A172 (cell line): ENCODE measurements at places on chromosomes 2 and 18.

DNA sequence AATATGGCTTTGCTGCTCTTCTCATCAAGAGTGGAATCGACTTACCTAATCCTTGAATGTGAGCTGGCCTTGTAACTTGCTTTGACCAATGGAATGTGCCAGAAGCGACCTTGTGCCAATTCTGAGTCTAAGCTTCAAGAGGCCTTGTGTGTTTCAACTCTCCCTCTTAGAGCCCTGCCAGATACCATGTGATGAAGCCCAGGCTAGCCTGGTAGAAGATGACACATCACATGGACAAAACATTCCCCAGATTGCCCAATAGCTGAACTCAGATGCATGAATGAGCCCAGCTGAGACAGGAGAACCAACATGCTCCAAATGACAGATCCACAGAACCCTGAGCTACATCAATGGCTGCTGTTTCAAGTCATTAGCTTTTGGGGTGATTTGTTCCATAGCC lies 4.2 kb upstream of the KLHL14 start:
- DNase-seq = no peak

DNA sequence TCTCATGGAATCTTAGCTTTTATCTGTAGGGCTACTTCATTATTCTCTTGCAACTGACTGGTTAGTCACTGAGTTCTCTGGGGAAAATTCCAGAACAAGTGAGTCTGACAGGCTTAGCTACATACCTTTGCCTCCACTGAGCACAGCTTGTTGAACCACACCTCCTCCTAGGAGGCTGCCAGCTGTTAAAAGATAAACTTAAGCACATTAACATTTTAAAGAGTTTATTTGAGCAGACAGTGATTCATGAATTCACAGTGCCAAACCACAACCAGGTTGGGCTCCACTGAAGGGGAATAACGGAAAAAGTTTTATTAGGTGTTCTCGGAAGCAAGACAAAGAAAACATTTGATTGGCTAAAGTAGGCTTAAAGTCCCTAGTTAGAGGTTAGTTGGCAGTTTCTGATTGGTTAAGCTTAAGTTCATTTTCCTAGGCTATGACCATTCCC lies 12.5 kb upstream of the SLC38A11 start:
- DNase-seq = peak; percentile 98

GRCh38 chr2:75317316-75317715 lies 118.0 kb upstream of the TACR1 start:
- DNase-seq = no peak

DNA sequence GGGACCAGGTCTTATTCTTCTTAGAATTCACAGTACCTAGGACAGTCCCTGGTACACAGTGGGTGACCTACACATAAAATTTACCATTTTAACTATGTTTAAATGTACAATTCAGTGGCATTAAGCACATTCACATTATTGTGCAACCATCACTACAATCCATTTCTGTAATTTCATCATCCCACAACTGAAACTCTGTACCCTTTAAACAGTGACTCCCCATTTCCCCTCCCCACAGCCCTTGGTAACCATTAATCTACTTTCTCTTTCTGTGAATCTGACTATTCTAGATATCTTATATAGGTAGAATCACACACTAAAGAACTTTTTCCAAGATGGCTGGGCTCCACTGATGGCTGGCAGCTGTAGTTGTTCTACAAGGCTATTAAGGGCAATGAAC lies 41.6 kb downstream of the GFPT1 start:
- no peak for DNase-seq

- no peak for DNase-seq
Observed at GRCh38 chr2:82879803-82880202, 1579.3 kb downstream of the SUCLG1 start.

DNA sequence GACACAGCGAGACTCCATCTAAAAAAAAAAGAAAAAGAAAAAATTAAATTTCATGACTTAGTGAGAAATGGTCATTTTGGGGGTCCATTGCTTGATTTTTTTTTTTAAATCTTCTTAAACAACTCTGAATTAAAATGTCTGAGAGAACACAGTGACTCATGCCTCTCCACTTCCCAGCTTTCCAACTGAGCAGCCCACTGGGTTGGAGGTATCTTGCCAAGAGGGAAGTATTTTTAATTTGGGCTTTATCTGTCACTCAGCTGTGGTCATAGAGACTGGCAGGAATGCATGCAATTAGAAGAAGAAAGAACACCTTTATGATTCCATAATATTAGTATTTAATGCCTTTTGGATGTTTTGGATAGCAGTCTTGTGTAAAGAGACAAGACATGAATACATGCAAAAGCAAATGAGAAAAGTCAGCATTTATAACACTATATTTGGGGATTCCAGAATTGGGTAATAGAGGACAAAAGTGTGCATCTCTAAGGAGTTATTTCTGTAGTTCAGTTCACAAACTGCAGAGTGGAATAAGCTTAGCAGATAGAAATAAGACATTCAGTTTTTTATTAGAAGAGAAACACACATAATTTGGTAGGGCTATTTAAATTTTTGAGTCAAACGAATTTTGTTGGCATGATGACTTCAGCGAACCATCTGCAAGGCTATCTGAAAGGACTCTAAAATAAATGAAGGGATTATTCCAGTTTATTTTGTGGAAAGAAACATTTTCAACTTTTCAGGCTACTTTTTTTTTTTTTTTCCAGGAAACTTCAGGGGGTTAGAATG lies 254.8 kb downstream of the TGIF1 start:
- peak; percentile 22 for DNase-seq

GRCh38 chr2:232896720-232897597 lies 26.9 kb downstream of the SNORC start:
- no peak for DNase-seq

GRCh38 chr18:39675906-39676305 lies 2110.3 kb upstream of the CELF4 start:
- no peak for DNase-seq

GRCh38 chr18:76557026-76557575 lies 62.1 kb upstream of the ZNF516 start:
- no peak for DNase-seq

GRCh38 chr2:145038041-145038525 lies 518.2 kb upstream of the ZEB2 start:
- DNase-seq = no peak

GRCh38 chr2:120429586-120430500 lies 83.9 kb downstream of the INHBB start:
- DNase-seq = no peak

- no peak for DNase-seq
Observed at GRCh38 chr2:119821266-119821665, 61.5 kb downstream of the PTPN4 start.

DNA sequence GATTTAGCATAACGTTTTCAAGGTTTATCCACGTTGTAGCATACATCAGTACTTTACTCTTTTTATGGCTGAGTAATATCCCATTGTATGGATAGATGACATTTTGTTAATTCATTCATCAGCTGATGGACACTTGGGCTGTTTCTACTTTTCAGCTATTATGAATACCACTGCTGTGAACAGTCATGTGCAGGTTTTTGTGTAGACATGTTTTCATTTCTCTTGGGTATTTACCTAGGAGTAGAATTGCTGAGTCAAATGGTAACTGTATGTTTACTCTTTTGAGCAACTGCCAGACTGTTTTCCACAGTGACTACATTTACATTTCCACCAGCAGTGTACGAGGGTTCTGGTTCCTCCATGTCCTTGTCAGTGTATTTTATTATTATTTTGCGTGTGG lies 33.9 kb downstream of the COX7A2L start:
- DNase-seq = no peak

DNA sequence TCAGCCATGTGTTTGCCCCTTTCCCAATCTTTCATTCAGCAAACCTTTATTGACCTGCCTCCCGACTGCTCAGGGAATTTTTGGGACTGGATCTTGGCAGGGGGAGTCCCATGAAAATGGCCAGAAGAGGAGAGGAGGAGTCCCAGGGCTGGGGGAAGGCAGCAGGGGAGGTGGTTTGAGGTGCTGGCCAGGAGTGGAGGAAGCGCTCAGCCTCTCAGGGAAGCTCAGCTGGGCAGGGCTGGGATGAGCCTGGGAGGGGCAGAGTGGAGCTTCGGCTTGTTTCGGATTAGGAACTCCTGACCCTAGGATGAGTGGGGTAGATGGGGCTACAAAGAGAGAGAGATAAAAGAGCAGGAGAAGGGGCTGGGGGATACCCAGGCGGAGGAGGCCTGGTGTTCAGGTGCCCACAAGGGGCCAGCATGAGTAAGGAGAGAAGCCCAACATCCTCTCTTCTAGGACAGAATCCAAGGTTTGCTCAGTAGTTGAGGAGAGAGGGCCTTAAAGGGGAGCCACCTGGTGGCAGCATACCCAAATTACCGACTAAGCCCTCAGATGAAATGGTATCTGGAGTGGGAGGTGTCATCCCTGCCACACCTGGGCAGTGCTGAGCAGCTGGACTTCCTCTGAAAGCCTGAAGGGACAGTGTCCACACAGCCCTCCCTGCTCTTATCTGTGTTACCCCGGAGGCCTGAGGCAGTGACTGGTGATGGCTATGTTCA lies 91.1 kb downstream of the INHBB start:
- peak; percentile 69 for DNase-seq

DNA sequence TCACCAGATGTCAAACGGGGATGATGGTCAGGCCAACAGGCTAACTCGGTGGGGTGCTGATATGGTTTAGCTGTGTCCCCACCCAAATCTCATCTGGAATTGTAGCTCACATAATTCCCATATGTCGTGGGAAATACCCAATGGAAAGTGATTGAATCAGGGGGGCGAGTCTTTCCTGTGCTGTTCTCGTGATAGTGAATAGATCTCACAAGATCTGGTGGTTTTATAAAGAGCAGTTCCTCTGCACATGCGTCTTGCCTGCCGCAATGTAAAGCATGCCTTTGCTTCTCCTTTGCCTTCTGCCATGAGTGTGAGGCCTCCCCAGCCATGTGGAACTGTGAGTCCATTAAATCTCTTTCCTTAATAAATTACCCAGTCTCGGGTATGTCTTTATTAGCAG lies 74.4 kb upstream of the YWHAQ start:
- DNase-seq = no peak

DNA sequence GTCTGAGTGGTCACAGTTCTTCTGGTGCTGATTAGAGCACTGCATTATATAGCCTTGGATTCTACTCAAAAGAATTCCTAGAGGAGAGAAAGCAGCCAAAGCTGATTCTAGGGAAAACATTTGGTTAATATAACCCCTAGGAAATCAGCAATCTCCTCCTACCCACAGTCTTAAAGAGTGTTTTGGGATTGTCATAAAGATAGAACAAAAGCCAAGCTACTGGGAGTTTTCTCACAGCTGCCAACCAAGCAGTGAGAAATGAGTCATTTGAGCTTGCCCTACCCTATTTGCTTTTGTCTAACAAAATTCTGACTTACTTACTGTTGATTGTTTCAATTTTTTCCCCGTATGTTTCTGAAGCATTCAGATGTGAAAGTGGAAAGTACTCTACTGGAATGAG lies 469.3 kb downstream of the PLCL1 start:
- DNase-seq = peak; percentile 18

GRCh38 chr2:21010813-21011439 lies 32.9 kb downstream of the APOB start:
- DNase-seq = no peak

DNA sequence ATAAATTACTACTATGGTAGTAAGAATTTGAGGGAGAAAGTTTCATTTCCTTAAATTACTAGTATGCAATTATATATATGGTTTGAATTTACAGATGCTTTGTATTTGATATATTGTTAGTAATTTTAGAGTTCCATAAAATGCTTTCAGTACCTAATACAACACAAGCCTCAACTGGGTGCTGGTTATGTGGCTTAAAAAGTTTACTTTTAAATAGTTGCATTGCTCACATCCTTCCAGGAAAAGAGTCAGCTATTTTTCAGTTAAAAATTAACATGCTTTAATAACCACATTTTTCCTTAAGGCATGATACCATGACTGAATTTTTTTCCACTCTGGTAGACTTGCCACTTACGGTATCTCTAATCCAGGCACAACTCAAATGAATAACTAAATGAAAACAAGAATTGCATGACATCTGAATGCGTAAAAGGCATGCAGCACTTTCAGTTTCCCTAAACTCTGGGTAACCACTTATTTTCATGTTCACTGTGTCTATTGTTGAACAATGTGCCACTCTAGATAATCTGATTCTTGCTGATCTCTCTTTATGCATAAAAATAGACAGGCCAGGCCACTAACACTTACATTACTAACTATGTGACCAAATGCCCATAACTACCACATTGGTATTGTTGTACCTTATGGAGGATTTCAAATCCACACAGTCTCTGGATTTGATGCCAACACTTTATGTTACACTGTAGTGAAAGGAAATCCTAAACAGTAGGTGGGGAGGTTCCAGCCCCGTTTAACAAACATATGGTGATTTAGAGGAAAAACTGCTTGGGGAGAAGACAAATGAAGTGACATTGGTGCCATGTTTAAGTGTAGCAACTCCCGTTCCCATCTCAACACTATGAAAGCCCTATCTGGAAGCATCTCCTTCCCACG lies 35.5 kb upstream of the SLC35F5 start:
- DNase-seq = no peak

DNA sequence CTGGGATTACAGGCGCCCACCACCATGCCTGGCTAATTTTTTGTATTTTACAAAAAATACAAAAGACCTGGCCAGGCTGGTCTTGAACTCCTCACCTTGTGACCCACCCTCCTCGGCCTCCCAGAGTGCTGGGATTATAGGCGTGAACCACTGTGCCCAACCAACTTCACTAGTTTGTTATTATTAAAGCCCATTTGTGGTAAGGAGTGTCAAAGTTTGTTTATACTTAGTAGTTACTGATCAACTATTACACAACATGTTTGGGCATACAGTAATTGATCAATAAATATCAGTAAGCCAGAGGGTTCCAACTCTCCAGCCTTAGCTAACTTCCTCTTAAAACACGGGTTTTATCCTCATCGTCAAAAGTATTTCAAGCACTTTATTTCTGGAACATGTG lies 67.5 kb upstream of the ZNG1B start:
- DNase-seq = no peak
